ENCODE measurements at places on chromosomes 5 and 9.

- no peak for DNase-seq
Measured at GRCh38 chr5:86735370-86735769, 117.6 kb downstream of the COX7C start.

DNA sequence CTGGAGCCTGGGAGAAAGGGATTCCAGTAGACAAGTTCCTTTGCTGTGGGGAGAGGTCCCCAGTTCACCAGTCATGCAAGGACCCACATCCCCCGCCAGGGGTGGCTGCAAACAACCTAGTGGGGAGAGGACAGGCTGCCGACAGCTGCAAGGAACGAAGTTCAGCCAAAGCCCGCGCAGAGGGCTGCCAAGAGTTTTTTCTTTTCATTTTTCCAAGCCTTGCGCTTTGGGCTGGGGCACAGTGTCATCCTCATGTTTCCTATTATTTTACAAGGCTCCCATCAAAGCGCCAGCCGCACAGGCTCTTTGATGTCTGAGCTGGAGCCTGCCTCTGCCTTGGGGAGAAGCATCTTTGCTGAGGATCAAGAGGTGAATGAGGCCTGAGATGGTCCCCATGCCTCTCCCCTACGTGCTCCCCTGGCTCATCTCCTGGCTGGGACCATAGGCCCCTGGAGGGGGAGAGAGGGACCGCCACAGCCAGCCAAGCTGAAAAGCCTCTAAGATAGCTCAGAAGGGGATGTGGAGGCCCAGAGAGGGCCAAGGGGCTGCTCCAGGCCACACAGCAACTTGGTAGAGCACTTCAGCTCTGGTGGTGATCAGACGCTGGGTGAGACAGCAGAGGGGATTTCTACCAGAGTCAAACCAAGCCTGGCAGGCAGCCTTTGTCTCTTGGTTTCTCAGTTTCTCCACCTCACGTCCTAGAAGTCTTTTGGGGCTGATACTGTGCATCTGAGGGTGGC, 50.4 kb upstream of the SYNPO start:
- DNase-seq: no peak

DNA sequence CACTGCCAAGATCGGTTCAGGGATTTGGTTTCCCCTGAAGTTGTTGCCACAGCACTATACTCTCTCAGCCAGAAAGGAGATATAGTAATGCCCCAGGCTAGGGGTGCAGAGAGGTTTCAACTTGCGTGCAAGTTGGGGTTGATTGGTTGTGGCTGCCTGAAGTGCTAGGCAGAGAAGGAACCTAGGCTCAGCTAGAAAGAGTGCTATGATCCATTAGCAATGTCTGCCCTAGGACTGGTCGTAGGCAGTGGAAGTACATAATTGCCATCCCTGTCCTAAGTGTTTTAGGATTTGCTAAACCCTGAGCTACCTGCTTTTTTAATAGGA, 136.6 kb upstream of the SMIM23 start:
- no peak for DNase-seq

DNA sequence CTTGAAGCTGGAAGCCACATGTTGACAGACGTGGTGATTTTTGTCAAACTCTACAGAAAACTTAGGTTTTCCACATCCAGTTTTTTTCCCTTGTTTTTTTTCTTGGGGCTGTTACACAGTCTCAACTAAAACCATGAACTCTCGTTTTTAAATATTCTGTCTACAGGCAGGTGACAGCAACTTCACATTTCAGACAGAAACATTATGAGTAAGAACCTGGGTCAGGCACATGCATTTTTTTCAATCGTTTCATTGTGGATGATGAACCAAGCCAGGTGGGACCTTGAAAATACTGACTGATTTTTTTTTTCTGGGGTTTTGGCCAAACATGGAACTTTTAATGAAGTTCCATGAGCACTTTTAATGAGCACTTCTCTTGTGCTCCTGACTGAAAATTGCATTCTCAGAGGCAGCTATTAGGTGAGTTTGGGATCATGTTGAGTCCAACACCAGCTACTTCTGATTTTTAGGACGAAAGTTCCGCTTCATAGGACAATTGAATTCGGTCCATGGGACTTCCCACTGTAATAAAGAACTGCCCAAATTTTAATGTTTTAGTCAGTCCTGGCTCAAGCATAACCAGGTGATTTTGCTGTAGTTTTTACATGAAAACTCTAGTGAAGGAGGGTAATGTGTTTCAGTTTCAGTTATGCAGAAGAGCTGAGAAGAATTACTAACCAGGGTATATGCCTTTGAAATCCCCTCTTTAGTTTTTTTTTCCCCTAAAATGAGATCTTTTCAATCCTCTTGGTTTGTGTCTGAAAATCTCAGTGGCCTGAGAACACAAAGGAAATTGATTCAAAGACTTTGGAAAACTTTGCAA, 93.2 kb upstream of the ADAMTS16 start:
- no peak for DNase-seq
